ENCODE measurements at places on chromosomes 3 and 15.

- no peak for DNase-seq
Observed at GRCh38 chr15:85004550-85004949, 22.9 kb downstream of the PDE8A start.

- DNase-seq, result no peak
Observed at GRCh38 chr3:149581248-149581647, 76.6 kb downstream of the WWTR1 start.

- no peak for DNase-seq
Observed at GRCh38 chr15:87877114-87877810, 379.3 kb downstream of the NTRK3 start.

- DNase-seq, result no peak
Observed at GRCh38 chr3:128498901-128499530, 6.0 kb upstream of the GATA2 start.

DNA sequence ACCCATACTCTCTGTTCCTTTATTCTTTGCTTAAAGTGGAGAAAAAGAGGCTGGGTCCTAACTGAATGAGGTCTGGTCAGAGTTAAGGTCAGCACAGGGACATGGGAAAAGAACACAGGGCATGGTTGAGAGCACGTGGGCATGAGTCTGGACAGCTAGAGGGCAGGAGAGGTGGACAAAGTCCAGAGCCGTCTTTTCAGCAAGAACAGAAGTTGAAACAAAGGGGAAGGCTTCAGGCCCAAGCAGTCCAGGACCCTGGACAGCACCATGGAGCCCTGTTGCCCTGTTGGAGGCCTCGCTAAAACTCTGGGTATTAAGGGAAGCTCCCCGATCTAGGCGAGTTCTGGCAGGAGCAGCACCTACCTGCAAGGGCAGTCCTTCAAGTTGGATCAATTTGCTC, 50.7 kb downstream of the XYLB start:
- no peak for DNase-seq

GRCh38 chr15:101156509-101157159, 95.2 kb downstream of the CHSY1 start:
- no peak for DNase-seq

- no peak for DNase-seq
Observed at GRCh38 chr3:195268576-195269309, 2.2 kb downstream of the XXYLT1 start.

DNA sequence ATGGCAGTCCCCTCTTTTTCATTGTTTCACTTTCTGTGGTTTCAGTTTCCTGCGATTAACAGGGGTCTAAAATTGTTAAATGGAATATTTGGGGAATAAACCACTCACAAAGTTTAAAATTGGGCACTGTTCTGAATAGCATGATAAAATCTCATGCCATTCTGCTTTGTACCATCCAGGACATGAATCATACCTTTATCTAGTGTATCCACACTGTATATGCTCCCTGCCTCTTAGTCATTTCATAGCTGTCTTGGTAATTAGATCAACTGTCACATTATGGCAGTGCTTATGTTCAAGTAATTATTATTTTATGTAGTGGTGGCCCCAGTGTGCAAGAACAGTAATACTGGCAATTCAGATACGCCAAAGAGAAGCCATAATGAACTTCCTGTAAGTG, 734.5 kb downstream of the ZPLD1 start:
- no peak for DNase-seq

DNA sequence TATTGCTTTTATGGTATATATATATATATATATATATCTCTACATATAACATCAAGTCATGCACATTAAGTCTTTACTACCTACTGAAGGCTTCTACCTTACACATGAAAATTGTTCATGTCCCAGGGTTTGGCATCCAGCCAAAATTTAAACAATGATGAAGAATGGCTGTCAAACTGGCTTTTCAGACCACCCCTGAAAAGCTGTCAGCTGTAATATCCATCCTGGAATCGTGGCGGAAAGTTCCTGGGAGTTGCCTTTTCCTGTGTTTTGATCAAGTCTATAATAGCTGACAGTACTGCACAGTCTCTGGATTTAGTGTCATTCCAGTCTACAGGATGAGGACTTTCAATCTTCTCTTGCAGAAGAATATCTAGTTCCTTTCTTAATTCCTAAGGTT, 48.3 kb downstream of the DHX36 start:
- no peak for DNase-seq

- DNase-seq, result peak; percentile 15
Observed at GRCh38 chr15:64503197-64503596, 42.8 kb downstream of the ZNF609 start.

- DNase-seq, result no peak
Observed at GRCh38 chr3:37984051-37984450, 6.5 kb upstream of the VILL start.

DNA sequence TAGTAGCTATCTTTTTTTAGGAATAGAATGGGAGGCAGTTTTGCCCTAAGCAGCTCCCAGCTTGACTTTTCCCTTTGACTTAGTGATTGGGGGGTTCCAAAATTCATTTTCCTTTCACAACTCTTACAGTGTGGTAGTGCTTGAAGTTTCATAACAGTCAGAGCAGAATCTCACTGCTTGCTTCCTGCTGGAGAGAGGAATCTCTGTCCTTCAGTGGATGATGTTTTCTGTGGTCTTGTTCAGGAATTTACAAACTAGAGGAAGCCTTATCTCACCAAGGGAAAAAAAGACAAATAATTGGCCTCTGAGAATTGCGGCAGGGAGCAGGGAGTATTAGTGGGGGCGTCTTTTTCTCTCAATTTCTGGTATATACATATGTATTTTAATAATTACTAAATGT, 326.6 kb upstream of the C2CD4B start:
- no peak for DNase-seq

GRCh38 chr15:52617026-52617425, 48.2 kb upstream of the ARPP19 start:
- no peak for DNase-seq

GRCh38 chr15:32831485-32831884, 113.7 kb downstream of the GREM1 start:
- DNase-seq, result no peak

- no peak for DNase-seq
Observed at GRCh38 chr3:140094487-140094886, 159.5 kb downstream of the CLSTN2 start.

- no peak for DNase-seq
Observed at GRCh38 chr15:98276018-98276417, 315.5 kb downstream of the ARRDC4 start.

DNA sequence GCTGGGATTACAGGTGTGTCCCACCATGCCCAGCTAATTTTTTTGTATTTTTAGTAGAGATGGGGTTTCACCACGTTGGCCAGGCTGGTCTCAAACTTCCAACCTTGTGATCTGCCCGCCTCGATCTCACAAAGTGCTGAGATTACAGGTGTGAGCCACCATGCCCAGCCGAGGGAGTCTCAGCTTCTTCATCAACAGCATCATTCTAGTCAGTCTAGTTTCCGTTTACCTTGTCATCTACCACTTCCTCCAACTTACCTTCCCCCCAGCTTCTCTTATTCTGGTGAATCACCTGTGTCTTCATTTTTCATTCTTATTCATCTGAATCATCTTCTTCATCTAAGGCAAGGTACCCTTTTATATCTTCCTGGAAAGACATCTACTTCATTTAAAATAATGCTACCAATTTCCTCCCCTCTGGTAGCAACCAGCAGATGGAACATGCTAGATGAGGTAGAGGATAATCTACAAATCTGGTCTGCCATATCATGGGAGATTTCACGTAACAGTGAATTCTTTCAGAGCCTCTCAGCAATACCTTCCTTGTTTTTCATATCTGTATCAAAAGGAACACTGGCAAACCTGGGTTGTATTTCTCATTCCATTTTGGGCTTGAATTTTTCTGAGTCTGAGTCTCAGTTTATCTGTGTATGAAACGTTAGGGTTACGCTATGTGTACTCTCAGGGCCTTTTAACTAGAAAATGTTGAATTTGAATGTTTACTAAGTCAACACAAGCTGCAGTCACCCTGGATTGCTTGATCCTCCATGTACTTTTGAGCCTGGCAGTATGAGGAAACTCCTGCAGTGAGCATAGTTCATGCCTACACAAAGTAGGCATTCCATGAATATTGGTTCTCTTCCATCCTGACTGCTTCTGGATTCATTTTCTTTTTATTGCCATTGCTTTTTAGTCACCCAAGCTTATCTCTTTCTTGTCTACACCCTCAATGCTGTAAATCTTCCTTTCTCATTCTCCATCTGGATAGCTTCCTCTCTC, 16.8 kb downstream of the LPP start:
- peak; percentile 61 for DNase-seq

- no peak for DNase-seq
Observed at GRCh38 chr15:70586241-70586640, 177.1 kb downstream of the UACA start.

- no peak for DNase-seq
Observed at GRCh38 chr3:78348664-78349063, 1308.8 kb downstream of the ROBO2 start.

DNA sequence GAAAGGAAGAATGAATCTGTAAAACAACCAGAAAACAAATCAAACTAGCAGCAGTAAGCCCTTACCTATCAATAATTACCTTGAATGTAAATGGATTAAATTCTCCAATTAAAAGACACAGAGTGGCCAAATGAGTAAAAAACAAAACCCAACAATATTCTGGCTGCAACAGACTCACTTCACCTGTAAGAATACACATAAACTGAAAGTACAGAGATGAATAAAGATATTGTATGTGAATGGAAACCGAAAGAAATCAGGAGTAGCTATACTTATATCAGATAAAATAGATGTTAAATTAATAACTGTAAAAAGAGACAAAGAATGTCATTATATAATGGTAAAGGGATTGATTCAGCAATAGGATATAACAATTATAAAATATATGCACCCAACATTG, 514.5 kb upstream of the DPPA4 start:
- no peak for DNase-seq

DNA sequence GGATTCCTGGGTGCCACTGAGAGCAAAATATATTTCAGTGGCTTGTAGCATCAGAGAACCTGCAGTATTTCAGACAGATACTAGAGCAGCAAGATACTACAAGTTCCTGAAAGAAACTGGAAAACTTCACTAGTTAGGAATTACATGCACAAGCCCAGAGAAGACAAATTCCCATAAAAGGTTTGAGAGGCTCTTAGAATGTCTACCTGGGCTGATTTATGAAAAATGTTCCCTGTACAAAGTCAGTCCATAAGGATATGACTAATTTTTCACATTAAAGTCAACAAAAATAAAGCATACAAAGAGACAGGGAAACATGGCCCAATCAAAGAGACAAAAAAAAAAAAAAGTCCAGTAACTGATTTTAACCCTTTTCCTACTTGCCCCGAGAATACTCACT, 302.6 kb downstream of the POLQ start:
- no peak for DNase-seq

GRCh38 chr15:39869858-39870515, 50.1 kb downstream of the GPR176 start:
- no peak for DNase-seq

GRCh38 chr3:145889730-145890129, 271.3 kb downstream of the PLOD2 start:
- DNase-seq, result no peak

GRCh38 chr3:15303728-15304127, 28.7 kb downstream of the SH3BP5 start:
- no peak for DNase-seq

DNA sequence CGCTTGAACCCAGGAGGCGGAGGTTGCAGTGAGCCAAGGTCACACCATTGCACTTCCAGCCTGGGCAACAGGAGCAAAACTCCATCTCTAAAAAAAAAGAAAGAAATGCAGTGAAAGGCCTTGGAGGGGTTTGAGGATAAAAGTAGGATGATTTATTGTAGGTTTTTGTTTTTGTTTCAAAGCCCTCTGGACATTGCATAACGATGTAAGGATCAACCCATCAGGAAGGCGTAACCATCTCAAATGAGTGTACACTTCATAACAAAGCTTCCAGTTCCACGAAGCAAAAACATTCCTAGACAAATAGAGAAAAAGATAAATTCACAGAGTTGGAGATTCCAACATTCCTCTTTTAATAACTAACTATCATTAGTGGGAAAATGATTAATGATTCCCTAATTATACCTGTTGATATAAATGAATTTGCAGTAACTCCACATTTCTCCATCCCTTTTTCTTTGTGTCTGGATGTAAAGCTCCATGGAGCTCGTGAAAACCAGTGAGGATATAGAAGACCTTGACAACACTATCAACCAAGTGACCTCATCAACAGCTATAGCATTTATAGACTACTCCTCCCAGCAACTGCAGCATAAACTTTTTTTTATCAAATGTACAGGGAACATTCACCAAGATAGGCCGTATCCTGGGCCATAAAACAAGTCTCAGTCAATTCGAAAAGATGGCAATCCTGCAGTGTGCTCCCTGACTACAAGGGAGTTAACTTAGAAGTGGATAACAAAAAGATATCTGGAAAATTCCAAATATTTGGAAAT, 48.7 kb upstream of the PPP4R2 start:
- DNase-seq, result no peak

DNA sequence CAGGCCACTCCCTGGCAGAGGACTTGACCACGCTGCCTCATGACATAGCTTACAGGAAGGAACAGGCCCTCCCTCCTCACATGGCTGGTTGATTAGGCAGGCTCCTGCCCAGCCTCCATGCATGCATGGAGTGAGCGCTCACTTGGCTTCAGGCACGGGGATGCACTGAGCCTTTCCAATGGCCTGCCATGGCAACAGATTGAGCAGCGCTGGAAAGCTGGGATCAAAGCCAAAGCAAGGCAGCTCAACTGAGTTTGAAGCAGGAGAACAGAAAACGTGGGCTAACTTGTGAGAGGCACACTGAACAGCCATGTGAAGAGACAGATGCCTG, 5.9 kb upstream of the GRAMD2A start:
- DNase-seq, result no peak

DNA sequence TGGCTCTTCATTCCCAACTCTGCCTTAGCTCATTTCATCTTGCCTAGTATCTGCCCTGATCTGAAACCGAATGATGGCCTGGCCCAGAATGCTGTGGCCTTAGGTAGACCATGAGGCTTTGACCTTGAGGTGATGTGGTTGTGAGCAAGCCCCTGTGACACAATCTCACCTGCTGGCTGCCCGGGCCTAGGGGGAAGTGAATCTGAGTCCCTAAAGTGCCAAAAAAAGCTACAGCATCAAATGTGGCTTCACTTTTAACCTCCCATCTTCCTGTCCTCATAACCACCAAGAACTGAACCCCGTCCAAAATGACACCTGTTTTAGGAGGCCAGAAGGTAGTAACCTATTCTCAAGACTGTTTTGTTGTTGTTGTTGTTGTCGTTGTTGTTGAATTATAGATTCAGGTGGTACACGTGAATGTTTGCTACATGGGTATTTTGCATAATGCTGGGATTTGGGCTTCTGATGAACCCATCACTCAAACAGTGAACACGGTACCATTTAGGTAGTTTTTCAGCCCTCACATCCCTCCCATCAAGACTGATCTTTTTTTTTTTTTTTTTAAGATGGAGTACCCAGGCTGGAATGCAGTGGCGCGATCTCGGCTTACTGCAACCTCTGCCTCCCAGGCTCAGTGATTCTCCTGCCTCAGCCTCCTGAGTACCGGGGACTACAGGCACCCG, 54.6 kb downstream of the MCCC1 start:
- DNase-seq, result no peak

- DNase-seq, result no peak
Observed at GRCh38 chr15:42143866-42144625, 12.4 kb downstream of the PLA2G4F start.
